Right kidney (tissue), 9 donors: ENCODE measurements at places on chromosomes 2 and 18.

- DNase-seq, result no peak
Measured at GRCh38 chr2:59239146-59239545, 998.0 kb upstream of the FANCL start.

- no peak for DNase-seq
Measured at GRCh38 chr18:417495-417894, 83.0 kb downstream of the COLEC12 start.

GRCh38 chr2:224958462-224958857, 83.8 kb downstream of the DOCK10 start:
- no peak for DNase-seq

- no peak for DNase-seq
Measured at GRCh38 chr2:46471697-46472096, 7.7 kb upstream of the TMEM247 start.

DNA sequence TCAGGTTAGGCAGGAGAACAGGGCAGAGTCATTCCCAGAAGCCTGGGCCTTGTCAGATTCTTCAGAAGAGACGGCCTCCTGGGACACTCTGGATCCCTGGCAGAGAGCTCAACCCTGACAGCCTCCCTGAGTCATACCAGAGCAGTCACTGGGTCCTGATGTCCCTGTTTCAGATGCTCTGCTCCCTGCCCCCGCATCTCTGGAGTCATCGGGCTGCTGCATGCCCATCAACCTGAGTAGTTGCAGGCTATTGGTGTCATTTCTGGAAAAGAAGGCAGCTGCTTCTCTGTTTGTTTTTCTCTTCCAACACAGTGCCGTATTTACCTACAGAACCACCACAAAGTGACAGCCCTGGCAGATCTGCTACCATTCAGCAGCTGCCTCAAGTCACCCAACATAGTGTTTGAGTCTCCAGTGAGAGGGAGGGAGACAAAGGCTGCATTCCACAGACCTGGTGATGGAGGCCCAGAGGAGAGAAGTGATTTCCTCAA, 145.1 kb downstream of the B3GNT2 start:
- DNase-seq, result no peak

GRCh38 chr18:21110713-21111345, 784 bp downstream of the ROCK1 start:
- DNase-seq, result no peak

- no peak for DNase-seq
Measured at GRCh38 chr2:163951312-163951711, 215.5 kb upstream of the FIGN start.

- DNase-seq, result no peak
Measured at GRCh38 chr2:207512356-207512755, 17.4 kb upstream of the CREB1 start.

DNA sequence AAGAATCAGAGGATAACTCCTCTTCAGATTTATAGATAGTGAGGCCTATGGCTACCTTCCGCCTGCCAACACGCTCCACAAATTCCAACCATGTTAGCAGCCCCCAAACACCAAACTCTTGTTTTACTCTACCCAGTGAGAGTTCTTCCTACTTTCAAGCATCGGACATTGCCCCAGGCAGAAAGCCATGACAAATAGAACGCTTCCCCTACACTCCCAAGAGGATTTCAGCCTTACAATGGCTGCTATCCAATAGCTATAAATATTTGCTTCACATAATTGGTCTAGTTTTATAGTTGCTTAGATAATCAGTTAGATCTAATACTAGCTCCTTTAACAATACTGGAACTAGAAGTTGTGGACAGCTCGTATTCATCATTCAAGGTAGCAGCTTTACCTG, 503.4 kb upstream of the VRK2 start:
- no peak for DNase-seq

DNA sequence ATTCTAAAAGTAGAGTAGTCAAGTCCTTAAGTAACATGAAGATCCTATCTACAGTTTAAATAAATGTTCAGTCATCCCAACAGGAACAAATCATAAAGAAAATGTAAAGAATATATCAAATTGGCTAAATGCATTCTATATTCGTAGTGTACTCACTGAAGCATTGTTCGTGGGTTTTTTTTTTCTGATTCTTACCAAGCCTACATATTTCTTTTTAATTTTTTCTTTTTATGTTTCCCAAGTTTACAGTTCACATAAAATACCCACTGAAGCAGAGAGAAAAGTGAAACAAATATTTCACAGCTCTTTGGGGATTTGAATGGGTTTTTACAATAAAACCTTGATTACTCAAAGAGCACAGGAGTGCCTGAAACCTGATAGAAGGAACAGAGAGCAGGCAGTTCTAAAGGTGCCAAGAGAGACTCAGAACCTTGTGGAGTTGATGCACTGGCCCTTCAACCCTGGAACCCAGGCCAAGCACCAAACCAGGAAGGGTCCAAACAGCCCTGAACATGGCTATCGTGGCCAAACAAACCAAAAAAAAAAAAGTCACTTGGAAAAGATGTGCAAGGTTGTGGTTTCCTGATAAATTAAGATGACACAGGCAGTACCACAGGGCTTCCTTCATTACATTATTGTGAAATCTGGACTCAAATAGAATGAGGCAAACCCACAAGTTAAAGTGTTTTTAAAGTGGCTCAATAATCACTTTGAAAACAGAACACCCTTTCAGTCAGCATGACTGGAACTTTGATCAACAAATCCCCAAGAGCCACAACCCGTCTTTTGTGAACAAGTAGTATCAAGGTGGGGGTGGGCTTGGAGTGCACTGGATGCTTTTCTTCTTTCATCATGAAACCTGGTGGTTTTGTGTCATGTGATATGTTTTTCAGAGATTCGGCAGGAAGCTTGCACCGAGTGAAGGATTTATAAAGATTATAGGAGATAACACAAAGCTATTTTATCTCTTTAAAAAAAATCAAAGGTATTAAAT, 245.0 kb upstream of the FN1 start:
- no peak for DNase-seq

- no peak for DNase-seq
Measured at GRCh38 chr2:240423788-240424191, 11.7 kb upstream of the GPC1 start.

- DNase-seq, result peak; percentile 65
Measured at GRCh38 chr2:203909261-203909967, 27.1 kb upstream of the ICOS start.

DNA sequence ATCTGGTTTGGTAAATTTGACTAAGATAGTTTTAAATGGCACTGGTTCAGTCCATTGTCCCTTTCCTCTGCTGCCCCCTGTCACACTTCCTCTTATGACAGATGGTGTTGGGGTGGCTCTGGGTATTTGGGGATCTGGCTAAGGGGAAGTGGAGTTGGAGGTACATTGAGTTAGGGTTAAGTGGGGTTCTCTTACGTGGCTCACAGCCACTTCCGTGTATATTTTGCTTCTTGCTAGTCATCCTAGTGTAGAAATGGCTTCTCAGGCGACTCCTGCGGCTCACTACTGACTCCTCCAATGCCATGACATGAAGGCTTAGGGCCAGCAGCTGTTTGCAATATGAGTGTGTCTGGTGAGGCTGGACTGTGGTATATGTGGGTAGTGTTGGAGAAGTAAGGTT, 187.0 kb downstream of the HAUS1 start:
- DNase-seq, result no peak

GRCh38 chr2:65388051-65388531, 44.3 kb downstream of the SPRED2 start:
- DNase-seq, result no peak

DNA sequence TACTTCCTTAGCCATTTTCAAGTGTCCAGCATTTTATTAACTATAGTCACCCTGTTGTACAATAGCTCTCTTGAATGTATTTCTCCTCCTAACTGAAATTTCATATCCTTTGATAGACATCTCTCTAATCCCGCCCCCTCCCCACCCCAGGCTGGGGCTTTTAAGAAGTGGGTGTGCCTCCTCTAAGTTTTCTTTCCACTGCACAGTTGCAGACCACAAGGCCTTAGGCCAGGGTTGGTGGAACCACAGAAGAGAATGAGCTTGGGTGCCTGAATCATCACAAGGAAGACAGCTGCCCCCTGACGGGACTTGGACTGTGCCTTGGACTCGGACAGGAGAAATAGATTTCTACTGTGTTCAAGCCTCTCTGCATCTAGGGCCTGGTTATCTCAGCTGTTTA, 193.4 kb downstream of the HAUS1 start:
- no peak for DNase-seq

DNA sequence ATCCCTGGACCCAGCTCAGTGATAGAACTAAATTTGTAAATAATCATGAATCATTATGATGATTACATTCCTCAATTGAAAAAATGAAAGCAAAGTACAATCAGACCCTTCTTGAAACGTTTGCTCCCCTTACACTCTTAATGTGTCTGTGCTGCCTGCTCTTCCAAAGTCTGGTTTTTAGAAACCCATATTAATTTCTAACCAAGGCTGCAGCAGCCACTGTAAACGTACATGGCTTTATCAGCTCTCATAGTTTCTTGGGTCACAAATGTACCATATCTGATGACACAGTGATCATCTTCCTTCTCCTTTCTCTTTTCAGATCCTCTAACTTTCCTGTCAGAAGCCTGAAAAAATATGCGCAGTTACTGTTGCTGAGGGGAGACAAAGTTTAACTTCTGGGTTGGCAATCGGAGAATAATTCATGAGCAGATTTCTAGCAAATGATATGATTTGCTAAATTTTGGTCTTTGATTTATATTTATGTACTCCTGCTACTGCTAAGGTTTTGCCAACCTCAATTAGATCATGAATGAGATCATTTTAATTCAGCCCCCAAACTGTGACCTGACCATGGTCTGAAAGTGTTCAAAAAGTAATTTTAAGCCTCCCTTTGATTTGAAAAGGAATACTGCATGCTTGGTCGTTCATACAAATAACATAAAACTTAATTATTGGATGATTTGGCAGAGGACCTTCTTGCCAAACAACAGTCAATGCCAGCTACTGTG, 12.3 kb downstream of the ZEB2 start:
- no peak for DNase-seq

DNA sequence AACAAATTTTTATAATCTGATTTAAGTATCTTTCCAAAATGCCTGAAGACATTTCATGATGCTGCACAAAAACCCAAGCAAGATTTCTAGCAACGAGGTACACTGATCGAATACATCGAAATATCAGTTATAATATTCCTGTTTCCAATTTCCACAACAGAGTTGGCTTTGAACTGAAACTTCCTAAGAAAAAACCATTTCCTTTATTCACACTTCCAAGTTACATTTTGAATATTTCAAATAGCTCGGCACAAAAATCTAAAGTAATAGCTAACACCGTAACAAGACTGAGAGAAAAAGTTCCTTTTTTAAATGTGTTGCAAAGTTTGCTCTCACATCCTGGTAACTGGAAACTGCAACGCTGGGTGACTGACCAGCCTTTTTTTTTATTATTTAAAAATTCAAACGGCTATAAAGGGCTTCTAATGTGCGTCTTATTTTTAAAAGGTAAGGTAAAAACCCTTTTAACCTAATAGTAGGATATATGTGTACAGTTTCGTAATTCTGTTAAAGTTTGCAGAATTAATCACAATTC, 1.7 kb downstream of the HNRNPLL start:
- DNase-seq, result peak; percentile 19

DNA sequence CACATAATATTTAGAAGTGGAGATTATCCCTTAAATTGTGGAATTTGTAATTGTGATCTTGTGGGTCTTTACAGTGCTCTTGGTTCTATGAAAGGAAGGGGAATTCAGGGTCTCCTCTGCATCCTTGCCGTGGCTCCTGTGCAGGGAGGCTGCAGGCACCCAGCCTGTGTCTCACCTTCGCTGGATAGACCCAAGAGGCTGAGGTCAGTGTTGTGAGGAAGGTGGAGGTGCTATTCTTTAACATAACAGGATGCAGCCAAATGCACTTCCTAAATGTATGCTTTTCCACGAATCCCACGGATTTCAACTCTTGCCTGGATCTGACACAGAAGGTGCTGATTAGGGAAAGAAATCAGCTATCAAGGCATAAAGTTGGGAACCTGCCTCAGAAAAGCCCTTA, 69.5 kb downstream of the TMEM18 start:
- no peak for DNase-seq

DNA sequence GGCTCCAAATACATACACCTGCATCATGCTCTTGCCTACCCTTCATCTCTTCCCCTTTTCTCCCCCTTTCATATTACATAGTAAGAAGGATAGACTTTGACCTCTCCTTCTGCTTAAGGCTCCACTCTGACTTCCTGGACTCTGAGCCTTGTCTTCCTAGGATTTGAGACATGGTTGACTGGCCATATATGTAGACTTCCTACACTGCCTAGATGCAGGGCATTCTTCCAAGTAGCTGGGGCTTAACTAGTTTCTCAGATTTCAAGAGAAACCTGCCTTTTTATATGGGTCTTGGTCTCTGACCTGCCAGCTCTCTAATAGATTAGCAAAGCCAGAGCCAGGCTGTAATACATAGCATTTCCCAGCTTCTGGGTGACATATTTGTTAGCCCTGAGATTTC, 35.4 kb upstream of the CYP26B1 start:
- no peak for DNase-seq

DNA sequence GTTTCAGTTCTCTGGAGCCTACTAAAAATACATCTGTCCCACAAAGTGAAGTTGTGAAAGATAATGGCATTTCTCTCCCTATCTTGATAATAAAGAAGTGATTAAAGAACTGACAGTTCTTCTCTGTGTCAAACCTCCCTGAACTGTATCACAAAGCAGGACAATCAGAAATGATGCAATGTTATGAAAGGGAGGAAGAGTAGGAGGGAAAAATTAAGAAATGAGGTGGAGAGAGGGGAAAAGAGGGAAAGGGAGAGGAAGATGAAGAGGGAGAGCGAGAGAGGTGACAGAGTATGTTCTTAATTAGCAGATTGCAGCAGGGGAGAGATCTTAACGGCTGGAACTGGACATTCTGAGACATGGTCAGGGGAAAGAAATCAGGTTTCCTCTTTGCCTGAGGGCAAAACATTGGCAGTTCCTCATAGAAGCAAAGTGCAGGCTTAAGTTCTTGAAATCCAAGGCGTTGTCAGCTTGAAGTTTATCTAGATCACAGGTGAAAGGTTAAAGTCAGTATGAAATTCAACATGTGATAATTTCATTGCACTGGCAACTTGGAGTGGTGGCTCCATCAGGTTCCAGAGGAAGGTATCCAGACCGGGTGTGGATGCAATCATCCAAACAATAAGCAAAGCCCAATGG, 54.6 kb downstream of the RDH14 start:
- DNase-seq, result no peak

GRCh38 chr2:229205704-229206103, 65.4 kb downstream of the PID1 start:
- no peak for DNase-seq

GRCh38 chr2:133959066-133959465, 294.8 kb upstream of the MGAT5 start:
- no peak for DNase-seq

DNA sequence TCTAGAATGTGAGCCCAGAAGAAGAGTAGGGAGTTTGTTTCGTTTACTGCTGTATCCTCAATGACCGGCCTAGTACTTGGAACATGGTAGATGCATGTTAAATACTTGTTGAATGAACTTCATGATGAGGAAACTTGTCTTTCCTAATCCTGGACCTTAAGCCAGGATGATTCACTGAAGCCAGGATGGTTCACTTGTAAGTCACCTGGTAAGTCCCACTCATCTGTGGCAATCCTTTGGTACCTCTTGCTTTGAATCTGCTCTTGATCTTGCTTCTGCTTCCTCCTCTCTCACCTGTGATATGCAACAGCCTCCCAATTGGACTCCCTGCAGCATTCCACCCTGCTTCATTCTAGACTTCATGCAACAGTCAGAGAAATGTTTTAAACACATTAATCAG, 43.6 kb downstream of the QPCT start:
- DNase-seq, result no peak
